WERI-Rb-1 (cell line): ENCODE measurements at places on chromosomes 6 and 20.

DNA sequence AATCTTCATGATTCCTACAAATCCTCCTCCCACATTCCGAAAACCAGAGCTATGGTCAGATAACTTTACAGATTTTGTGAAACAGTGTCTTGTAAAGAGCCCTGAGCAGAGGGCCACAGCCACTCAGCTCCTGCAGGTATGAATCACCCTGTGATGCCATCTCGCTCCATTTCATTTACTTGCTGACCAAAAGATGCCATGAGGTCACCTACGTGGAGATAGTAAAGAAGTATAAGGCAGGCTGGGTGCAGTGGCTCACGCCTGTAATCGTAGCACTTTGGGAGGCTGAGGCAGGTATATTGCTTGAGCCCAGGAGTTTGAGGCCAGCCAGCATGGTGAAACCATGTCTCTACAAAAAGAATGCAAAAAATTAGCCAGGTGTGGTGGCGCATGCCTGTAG is 30.9 kb downstream of the STK4 start:
- DNase-seq, result no peak

GRCh38 chr20:46488451-46488850 is 24.9 kb downstream of the ZNF334 start:
- no peak for DNase-seq

- DNase-seq, result no peak
Measured at GRCh38 chr6:11263291-11263775, 30.9 kb upstream of the NEDD9 start.

DNA sequence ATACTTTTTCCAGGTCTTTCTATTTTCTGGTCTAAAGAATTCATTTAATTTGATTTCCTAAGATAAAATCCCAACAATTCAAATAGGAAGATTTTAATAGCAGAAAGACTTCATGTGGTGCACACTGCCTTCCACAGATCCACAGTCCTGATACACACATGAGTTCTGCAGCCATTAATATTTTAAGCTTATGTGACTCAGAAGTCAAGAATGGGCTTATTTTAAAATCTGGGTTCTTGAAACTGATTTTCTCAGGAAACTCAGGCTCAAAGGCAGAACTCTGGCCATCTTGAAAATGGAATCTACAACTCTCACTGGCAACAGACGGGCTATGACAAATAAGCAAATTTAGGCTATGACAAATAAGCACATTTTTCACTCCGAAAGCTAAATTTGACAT is 88.2 kb downstream of the COL12A1 start:
- no peak for DNase-seq

DNA sequence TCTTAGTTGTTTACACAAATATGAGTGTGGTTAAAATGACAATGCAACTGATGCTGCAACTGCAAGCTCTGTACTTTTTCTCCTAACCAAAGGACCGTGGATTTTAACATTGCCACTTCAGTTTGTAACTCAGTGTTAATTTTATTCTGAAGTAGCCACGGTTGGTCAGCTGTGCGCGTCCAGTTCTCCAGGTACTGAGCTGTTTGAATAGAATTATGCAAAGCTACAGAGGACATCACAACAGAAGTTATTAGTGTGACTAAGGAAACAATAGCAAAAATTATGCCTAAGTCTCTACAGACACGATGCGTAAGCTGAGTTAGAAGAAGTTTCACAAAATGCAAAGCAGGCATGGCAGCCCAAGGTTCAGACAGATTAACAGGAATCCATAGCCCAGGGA is 4.4 kb upstream of the ABHD12 start:
- no peak for DNase-seq

GRCh38 chr6:156925718-156926607 is 148.8 kb downstream of the ARID1B start:
- DNase-seq, result no peak

DNA sequence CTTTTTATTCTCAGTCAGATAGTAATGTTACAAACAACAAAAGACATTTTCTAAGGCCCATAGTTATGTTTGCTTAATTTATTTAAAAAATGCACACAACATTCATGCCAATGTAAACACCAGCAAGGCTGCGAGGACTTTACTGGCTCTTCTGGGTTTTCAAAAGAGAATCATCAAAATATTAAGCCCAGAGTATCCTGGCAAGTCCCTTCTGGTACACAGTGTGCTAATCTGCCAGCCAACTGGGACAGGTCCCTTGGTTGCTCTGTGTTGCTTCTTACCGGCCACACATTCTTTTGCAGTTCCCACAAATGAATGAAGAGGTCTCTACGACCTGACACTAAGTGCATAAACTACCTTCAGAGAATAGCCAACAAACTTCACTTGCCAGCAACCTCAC is 42.6 kb upstream of the SPDEF start:
- DNase-seq, result no peak

- no peak for DNase-seq
Measured at GRCh38 chr6:158879180-158879579, 60.0 kb upstream of the EZR start.

- DNase-seq, result no peak
Measured at GRCh38 chr6:16769131-16769985, 8.1 kb upstream of the ATXN1 start.
